ENCODE measurements at places on chromosomes 7 and 10.
A peak's percentile ranks its signal among the peaks of the same experiment; 100 is the strongest.

GRCh38 chr7:585229-585711, 65.6 kb upstream of the PDGFA start:
- no peak for DNase-seq

DNA sequence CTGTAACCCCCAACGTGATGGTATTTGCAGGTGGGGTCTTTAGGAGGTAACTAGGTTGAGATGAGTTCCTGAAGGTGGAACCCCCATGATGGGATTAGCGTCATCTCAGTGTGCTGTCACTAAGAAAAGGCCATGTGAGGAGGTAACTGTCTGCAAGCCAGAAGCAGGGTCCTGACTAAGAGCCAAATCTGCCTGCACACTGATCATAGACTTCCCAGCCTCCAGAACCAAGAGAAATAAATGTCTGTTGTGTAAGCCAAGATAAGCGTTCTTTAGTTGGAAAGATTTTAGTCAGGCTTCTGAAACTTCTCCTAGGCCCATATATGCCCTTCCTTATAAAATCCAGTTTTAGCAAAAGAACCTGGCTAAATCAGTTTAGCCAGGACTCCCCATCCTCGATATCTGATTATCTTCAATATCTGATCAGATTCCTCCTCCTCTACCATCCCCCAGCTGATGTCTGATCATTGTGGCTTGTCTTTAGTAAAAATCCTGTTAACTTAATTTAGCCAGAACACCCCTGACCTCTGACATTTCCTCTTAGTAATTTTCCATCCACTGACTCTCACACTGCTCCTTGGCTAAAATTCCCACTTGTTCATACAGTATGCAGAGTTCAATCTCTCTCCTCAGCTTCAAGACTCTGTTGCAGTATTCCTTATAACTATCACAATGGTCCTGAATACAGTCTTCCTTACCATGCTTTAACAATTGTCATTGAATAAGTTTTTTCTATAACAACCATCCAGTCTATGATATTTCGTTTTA, 835.4 kb upstream of the PHF14 start:
- no peak for DNase-seq

DNA sequence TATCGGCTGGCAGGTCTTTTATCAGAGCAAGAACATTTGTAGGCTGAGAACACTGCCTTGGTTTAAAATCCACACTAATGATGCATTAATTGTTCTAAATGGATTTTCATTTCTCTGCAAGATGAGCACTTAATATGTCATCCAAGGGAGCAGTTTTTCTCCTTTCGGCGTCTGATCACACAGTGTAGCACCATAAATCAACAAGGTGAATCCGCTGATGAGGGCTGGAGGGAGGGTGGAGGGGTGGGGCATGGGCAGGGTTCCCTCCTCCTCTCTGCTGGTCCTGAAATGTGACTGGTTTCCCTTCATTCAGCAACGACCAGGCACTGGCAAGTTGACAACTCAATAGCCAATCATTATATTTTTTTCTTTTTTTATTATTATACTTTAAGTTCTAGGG, 45.6 kb downstream of the ADAM12 start:
- no peak for DNase-seq

DNA sequence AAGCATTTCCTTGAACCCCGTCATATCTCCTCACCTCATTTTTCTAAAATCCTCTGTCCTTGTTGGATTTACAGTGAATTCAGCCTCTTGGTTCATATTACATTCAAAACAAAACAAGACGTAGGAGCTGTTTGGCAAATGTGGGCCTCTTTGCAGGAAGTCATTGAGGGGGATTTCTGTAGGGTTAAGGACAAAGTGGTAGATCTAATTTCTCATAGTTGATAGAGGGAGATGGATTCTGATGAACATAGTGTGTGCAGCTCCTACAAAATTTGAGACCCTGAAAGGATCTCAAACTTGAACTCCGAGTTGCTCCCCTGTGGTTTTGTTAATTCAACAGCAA, 682 bp downstream of the TBXAS1 start:
- no peak for DNase-seq

GRCh38 chr7:22782616-22783232, 39.9 kb downstream of the TOMM7 start:
- DNase-seq, result peak; percentile 72

DNA sequence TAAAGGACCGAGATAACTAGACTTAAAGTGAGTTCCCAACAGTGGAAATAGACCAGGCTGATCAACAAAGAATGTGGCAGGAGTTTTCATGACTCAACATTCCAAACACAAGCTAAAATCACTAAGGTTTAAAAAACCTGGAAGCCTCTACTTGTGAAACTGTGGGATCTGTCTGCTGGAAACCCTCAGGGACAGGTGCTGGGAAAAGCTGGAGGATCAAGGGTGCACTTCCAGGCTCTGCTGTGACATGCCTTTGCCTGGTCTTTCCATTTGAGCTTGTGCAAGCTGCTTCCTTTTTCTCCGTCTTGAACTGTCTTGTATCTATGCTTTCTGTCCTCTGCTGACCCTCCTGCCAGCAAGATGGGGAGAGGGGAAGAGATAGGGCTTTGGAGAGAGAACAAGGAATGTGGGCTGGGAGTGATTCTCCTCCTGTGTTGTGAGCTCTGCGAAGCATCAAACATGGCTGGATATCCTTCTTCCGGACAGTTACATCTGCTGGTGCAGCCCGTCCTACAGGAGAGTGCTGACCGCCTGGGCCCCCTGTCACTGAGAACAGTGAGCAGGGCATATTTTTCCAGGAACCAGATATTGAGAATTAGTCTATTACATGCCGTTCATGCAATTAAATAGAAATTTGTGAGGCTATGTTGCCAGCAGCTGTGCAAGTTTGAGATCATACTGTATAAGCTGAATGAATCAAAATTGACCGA, 25.5 kb downstream of the ARHGAP22 start:
- DNase-seq, result no peak

DNA sequence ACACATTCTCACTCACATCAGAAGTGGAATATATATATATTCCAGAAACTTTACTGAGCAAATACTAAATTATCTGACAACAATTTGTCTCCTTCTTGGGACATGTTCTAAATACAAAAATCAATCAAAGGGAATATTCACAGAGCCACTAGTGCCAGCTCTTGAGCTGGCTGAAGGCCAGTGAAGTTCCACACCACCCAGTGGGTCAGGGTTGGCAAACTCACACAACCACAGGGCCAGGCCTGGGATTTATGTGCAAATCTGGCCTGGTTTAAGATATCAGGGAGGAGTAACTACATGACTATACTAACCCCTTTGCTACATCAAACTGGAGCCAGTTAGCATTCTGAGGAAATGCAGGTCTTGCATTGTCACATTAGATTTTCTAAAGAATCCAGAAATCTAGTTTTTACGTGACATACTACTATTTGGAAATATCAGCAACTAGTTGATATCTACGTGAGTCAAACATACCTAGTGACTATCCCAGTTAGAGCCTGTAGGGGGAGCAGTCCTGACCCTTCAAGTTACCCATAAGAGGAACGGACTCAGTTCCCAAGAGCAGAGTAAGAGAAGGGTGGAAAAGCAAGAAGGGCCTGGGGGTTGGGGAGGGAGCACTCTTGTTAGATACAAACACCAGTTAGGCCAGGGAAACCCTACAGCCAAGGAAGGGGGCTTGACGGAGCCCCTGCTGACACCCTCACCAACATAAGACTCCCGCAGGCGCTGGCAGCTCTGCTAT, 600.4 kb downstream of the KCNMA1 start:
- no peak for DNase-seq

DNA sequence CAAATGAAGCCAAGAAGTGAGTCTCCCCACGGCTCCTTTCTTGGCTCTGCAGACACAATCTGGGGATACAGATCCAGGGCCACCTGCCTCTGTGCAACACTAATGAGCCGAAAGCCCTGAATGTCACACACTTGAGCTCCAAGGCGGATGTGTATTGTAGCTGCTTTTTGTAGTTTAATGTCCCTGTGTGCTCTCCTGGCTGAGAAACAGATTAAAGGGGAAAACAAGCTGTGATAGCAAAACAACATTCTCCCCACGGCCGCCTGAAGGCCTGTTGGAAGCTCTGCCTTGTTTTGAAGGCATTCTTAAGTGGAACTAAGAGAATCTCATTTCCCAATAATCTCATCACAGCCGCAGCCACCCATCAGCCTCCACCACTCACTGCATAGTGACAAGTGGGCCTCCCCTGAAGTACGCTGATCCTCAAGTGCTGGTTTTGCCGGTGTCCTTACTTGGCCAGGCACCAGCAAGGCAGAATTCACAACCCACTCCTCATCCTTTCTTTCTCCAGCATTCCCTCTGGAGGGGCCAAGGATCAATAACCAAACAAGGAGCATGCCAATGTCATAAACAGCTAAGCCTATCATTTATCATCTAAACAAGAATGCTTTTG, 44.4 kb upstream of the AMPH start:
- no peak for DNase-seq

- no peak for DNase-seq
Observed at GRCh38 chr7:69600710-69601519, 2.6 kb downstream of the AUTS2 start.

- DNase-seq, result no peak
Observed at GRCh38 chr10:95426482-95426881, 134.7 kb downstream of the SORBS1 start.

GRCh38 chr7:105779856-105780780, 96.3 kb downstream of the ATXN7L1 start:
- DNase-seq, result no peak

DNA sequence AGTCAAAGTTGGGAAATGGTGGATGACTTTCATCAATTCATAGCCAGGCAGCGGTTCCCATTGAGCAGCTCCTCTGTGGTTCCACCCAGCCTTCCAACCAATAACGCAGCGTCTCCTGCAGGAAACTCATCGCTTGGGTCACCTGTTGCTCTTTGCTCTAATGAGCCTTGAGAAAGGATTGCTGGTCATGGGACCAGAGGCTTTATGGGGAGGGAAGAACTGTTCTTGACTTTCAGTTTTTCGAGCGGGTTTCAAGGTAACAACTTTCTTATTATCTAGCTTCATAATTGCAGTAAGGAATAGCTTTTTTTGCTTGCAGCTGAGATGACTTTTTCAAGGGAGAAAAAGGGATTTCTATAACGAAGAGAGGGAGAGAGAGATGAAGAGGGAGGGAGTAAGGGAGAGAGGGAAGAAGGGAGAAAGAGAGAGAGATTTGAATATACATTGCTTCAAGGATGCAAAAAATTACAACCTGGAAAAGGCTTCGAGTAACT, 405 bp upstream of the ENTPD1 start:
- no peak for DNase-seq

DNA sequence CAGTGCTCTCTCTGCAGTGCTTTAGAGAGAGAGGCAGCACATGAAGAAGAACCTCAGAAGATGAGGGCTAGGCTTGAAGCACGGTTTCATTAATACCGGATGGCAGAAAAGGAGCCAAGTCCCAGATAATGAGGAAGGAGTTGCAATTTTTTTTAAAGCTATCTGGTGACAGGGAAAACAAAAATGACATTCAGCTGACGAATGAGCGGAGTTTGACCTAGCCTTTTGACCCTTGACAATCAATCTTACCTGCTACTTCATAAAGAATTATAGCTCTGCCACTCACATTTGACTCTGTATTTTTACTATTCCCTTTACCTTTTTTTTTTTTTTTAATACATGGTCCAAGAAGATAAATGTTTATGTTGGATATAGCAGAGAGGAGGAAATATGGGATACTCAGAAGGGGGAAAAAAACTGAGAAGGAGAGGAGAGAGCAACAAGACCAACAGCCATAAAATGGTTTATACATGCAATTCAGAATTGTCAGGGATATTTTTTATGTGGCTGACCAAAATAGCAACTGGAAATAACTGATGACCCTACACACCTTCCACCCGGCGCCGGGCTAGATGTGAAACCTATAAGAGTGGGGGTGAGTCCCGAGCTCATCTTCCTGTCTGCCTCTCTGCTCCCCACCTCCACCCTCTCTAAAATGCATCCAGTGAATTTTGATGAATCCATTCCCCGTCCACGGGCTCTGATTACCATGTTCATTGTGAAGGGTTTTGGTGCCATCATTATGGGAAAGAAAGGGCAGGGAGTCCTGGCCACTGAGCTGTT, 274.4 kb upstream of the YAE1 start:
- no peak for DNase-seq

- no peak for DNase-seq
Observed at GRCh38 chr7:74479961-74480829, 26.5 kb downstream of the GTF2IRD1 start.

DNA sequence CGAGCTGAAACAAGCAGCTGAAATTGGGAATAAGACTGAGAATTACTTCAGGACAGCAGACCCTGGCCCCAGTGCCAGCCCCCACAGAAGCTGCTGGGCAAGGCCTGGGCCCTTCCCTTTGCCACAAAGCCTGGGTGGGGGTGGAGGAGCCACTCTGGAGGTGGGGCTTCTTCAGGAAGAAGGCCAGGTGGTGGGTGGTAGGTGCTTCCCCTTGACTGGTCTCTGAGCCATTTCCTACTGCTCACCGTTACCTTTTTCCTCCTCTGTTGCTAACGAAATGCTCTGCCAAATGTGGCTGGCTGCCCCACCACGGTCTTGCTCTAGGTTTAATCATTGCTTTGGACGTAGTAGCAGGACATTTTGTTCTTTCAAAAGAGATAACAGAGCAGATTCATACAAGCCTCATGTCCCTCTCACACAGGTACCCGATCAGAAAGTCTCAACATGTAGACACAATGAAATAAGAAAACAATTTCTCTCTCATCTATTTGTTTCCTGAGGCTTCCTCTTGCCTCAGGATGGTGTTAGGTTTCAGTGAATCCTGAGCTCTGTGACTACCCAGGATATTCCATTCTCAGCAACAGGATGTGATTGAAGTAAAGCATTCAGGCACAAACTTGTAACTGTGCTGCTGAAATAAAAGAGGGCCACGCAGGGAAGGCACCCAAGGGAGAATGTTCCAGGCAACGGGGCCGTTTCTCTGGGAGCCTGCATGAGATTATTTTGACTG, 66.5 kb downstream of the WDR11 start:
- DNase-seq, result no peak

DNA sequence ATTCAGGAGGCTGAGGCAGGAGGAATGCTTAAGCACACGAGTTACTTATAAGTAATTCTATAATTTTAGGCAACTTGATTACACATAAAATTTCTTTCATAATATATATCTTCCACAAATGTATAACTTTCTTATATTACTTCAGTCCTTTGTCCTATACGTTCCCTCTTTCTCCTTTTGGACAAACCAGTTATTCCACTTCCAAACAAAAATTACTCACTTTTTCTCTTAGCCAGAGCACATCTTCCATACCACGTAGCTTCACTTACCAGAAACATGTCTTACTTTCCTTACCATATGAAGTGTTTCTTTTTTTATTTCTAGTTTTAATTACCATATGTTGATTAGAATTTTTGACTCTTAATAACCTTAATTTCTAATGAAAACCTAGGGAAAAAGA, 64.6 kb downstream of the ARL5B start:
- no peak for DNase-seq

Data from stimulated activated CD4-positive, alpha-beta T cell treated with anti-CD3 and anti-CD28 coated beads, Interleukin-1b, Interleukin-23, amount 100 ng/mL, for 1 hour (primary cell).